ENCODE measurements at places on chromosomes 2 and 18.

DNA sequence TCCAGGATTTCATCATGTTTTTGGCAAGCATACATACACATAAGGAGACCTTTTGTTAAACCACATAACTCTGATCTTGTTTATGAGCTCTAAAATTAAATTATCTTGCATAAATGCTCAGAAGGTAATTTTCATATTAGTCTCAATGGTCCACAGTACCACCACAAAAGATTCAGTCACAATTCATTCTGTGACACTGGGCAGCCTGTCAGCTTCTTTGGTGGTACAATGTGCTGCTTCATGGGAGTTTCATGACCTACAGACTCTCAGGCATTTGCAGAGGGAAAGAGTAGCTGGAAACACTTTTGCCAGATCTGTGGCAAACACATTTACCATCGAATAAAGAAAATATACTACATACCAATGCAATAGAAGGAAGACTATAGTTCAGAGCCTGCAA, 51.3 kb upstream of the ZNF397 start:
- no peak for DNase-seq

GRCh38 chr2:102142829-102143449, 393 bp downstream of the IL1R1 start:
- DNase-seq = no peak

DNA sequence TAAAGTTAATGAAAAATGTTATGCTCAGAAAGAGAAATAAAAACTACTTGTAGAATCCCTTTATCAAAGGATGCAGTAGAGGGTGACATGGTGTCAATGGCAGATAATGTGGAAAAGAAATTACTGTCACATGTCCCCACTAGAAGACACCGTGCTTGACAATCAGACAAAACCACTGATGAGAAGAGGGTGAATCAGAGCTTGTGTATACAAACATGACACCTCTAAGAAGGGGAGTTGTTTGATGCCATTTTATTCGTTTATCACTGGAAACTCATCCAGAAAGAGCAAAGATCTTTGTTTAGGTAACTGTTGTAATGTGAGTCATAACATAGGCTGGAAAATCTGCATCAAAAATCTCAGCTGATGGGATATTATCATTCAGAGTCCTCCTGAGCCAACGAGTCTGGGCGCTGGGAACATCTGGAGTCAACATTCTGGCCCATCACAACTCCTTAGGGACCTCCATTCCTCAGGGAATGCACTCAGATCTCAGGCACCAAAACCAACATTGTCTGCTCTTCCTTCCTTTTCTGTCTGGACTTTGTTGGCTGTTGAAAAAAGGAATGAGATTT, 49.5 kb upstream of the RAB12 start:
- DNase-seq = no peak

DNA sequence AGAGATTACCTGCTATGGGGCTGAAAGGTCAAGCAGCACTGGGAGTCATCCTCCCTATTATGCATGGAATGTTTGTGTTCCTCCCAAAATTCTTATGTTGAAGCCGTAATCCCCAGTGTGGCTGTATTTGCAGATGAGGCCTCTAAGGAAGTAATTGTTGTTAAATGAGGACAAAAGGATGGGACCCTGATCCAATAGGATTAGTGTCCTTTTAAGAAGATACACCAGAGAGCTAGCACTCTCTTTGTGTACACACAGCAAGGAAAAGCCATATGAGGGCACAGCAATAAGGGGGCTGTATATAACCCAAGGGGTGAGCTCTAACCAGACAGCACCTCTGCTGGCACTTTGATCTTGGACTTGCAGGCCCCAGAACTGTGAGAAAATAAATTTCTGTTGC, 18.3 kb downstream of the STAM2 start:
- no peak for DNase-seq

- DNase-seq = no peak
Observed at GRCh38 chr18:12165038-12165768, 71.6 kb downstream of the ANKRD62 start.

GRCh38 chr2:41717839-41718238, 330.0 kb upstream of the PKDCC start:
- DNase-seq = no peak

DNA sequence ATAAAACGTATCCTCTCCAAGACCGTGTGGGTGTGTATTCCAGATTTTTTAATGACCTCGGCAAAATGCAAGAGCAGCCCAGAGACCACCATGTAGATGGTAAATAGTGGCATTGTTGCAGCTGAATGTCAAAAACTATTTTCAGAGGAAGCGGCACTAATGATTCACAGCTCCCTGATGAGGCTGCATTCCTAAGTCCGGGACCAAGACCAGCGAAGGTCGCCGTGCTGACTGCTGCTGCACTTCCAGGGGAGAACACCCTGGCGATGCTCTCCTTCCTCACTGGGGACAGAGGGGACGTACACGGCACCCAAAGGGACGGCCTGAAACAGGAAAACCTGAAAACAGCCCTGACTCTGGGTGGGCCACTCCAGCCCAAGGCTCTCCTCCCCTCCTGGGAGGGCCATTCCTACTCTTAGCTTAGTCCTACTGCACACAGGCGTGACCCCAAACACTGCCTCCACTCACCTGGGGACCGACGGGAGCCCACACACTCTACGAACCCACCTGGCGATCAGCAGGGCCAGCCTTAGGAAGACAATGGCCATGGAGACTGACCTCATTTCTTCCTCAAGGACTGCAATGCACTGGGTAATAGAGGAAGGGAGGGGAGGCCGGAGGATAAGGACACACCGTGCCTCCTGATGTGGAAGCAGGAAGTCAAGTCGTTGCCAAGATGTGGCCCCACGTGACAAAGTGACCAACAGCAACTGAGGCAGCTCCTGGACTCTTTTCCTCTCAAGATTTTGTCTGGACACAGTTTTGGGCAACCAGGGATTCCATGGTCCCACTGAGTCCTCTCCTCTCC, 82.8 kb downstream of the ZNF516 start:
- no peak for DNase-seq

GRCh38 chr2:102042196-102043081, 50.7 kb downstream of the IL1R2 start:
- DNase-seq = no peak

- DNase-seq = no peak
Observed at GRCh38 chr18:73785300-73785699, 362.3 kb downstream of the FBXO15 start.

- DNase-seq = no peak
Observed at GRCh38 chr2:230984393-230985220, 11.3 kb upstream of the SPATA3 start.

- no peak for DNase-seq
Observed at GRCh38 chr2:122885436-122885835, 1130.0 kb downstream of the TSN start.

GRCh38 chr18:35267161-35267651, 22.8 kb downstream of the ZSCAN30 start:
- DNase-seq = peak; percentile 86

- no peak for DNase-seq
Observed at GRCh38 chr18:76691800-76692199, 130.6 kb upstream of the ZNF236 start.
